ENCODE measurements at places on chromosomes 11 and 22. TPM values are rescaled to one million over a fixed set of nuclear protein-coding genes. Genes with fewer than 3 reads are reported as not detected.

PTGDR2 gene
- 0.41 TPM for polyA plus RNA-seq

CECR2 gene
- polyA plus RNA-seq, result 0.33 TPM

CBLIF gene
- polyA plus RNA-seq, result 0.07 TPM

LTO1 gene
- 22.9 TPM for polyA plus RNA-seq

MEI1 gene
- polyA plus RNA-seq, result 0.79 TPM

All from esophagus (tissue), 2 donors.